H1 (cell line): ENCODE measurements at places on chromosomes 4 and X. TPM values are rescaled to one million over a fixed set of nuclear protein-coding genes. Genes with fewer than 3 reads are reported as not detected.

DNA sequence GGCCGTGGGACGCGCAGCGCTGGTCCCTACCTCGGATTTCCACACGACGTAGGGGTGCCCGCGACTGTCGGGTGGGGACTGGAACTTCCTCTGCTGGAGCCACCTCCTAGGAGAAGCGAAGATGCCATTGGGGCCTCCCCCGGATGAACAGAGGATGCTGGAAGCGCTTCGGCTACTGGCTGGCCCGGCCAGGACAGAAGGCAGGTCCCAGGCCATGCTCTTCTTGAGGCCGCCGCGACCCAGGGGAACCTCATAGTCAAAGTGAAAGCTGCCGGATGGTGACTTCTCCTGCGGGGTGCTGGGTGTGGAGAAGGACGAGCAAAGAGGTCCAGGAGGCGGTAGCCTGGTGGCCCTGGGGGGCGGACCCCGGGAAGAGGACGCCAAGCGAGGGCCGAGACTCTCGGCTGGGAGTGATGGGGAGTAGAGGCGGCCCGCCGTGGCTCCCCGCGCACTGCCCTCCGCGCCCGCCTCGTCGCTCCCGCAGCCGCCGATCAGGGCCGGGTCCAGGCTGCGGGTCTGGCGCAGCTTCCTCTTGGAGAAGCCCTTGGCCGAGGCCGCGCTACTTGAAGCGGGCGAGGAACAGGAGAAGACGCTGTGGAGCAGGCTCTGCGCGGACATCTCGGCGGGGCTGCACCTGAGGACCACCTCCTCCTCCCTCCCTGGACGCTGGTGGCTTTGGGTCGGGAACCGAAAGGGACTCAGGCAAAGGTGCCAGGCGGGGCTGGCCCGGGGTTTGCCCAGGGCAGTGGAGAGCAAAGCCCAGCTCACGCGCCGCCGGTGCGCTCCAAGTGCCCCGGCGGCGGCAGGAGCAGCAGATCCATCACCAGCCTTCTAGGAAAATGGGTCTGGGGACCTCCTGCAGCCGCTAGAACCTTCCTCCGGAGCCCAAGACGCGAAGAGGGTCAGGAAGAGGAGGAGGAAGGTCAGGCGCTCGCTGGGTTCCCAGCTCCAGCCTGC is 1.2 kb downstream of the ARHGAP6 start:
- no peak for DNase-seq

The PAK3 gene
- total RNA-seq = 6.4 and 7.2 TPM in 2 replicates

DNA sequence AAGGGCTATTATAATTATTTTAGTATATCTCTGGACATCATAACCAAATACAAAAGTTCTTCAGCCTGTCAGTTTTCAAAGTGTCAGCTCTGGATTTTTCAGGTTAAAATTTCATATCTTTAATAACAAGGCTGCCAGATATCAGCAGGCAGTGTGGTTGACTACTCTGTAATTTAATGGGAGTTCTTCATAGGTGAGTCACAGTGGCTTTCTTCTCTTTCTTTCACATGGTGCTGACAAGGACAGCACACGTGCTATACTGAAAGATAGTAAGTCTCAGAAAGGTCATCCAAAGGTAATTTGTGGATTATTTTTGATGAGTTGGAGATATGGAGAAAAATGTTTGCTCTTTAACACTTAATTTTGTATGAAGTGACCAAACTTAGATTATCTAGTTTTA is 43.2 kb downstream of the GALNT7 start:
- no peak for DNase-seq

The MAGEA9B gene
- total RNA-seq = not detected in 2 replicates

GRCh38 chr4:4735136-4735750 is 124.2 kb upstream of the MSX1 start:
- no peak for DNase-seq

DNA sequence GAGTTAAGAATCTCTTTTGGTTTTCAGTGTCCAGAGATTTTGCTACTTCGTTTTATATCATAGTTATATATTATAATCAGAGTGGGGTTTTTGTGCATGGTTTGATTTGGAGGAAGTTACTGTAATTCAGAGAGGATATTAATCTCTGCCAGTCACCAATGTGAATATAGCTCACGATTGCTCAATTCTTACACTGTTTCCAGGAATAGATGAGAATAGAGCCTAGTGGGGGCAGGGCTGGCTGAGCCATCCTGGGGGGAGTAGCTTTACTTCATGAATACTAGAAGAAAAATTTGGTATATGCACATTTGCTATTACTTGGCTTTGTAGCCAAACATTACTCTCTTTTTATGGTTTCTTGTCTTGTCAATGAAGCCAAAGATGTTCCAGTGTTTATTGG is 60.9 kb upstream of the TRPC3 start:
- DNase-seq = no peak

The FRAS1 gene
- 106 and 109 TPM in 2 replicates for total RNA-seq

DNA sequence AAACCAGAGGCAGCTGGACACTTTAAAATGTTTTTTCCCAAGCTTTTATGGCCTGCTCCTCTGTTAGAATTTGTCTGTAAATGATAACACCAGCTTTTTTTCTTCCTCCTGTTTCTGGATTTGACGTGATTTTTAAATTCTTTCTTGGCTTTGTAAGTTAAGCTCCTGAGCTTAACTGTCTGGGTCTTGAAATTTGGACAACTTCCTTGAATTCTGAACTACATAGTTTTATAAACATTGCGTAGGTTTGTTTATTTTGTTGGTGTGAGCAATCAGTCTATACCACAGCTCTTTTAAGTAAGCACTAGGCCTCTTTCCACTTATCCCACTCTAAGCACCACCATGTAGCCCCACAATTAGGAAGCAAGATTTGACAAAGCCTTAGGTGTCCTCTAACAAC is 144.4 kb upstream of the GUCY1A1 start:
- no peak for DNase-seq

DNA sequence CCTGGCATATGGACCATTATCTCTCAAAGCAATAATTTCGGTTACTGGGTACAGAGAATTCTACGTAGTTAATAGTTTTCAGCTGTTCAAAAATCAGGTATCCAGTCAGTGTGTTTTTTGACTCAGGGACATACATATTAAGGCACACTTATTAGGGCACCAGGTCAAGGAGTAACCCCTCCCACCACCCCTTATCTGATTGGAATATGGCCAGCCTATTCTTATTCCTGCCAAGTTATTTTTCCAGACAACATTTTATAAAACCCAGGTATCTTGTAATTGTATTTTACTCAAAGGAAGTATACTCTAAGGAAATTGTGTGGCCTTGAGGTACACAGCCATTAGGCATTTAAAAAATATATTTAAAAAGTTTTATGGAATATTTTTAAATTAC is 4.3 kb downstream of the ZFX start:
- DNase-seq = no peak

DNA sequence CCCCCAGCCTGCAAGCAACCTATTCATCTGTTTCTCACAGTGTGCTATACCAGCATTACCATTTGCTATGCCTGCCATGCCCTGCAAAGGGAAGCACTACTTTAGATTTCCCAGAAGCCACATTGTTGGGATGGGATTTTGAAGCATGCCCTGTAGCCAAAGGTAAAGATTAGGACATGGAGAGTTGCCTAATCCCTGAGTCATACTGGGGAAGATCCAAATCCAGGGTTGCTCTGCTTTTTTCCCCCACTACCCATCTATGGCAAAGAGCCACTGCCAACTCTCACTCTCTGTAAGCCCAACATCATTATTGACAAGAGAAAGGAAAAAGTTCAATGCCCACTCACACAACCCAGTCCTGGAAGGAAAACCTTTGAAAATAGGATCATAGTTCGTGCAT is 36.7 kb upstream of the TMEM164 start:
- DNase-seq = no peak

The MSANTD1 gene
- total RNA-seq = 0.45 and 0.78 TPM in 2 replicates

GRCh38 chr4:185867770-185868169 is 55.8 kb upstream of the SORBS2 start:
- no peak for DNase-seq

- DNase-seq = no peak
These were observed 118.2 kb downstream of the AFAP1 start for GRCh38 chr4:7821245-7822136.
